ENCODE measurements at places on chromosomes 6 and 20.

- no peak for DNase-seq
These were observed 174.2 kb upstream of the KCNG1 start for GRCh38 chr20:51196991-51197651.

- no peak for DNase-seq
These were observed 43.0 kb downstream of the FOXP4 start for GRCh38 chr6:41589223-41589622.

DNA sequence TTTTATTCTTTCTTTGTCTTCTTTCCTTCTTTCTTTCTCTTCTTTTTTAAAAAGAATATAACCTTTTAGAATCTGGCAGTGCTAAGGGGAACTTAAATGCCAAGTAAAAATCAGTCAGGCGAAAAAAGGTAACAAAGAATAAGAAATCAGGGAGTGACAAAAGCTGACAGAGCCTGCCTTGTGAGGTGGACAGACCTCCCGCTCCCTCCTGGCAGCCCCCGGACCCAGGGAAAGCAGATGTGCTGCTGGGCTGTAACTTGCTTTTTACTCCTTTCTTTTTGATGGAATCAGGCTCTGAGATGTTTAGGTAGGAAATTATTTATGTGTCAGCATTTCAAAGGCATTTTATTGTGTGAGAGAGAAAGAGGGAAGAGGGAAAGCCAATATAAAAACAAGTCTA, 95.5 kb upstream of the TRAF3IP2 start:
- no peak for DNase-seq

GRCh38 chr6:136426627-136427377, 123.4 kb downstream of the MAP7 start:
- DNase-seq = no peak

GRCh38 chr6:144778773-144779492, 493.8 kb downstream of the UTRN start:
- no peak for DNase-seq

Measured in NCI-H1694 (cell line).